ENCODE measurements at places on chromosomes 16 and 17.

- no peak overlapping the region for H3K4me3 ChIP-seq
- no peak for DNase-seq
- H3K27ac ChIP-seq, result no peak overlapping the region
- H3K36me3 ChIP-seq, result no peaks in the 10 kb centered on the region
- H3K4me1 ChIP-seq, result peaks cover 32% of the 10 kb centered on the region
These were observed 159.9 kb downstream of the AXIN2 start for GRCh38 chr17:65401561-65401960.

GRCh38 chr16:35626041-35626440 is 2166.6 kb downstream of the TP53TG3F start:
- no peak overlapping the region for H3K4me3 ChIP-seq
- H3K36me3 ChIP-seq, result no peaks in the 10 kb centered on the region
- no peak for DNase-seq
- H3K27ac ChIP-seq, result no peak overlapping the region
- no peaks in the 10 kb centered on the region for H3K27me3 ChIP-seq

DNA sequence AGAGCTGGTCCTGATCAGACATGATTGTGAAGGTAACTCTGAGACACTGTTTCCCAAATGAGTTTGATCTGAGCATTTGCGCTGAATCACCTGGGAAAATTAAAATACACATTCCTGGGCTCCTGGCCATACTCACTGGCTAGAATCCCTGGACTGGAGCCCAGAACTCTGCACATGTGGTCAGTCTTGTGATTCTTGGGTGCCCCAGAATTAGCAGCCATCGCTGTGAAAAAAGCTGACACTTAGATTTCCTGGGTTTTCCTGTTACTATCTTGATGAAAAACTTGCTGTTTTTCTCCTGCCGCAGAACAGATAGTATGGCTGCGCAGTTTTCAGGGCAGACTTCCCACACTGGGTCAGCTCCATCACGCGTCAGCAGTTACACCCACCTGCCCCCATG is 24.6 kb downstream of the NECAB2 start:
- no peak overlapping the region for H3K4me3 ChIP-seq
- H3K27ac ChIP-seq, result peak overlapping the region; percentile 66
- no peaks in the 10 kb centered on the region for H3K36me3 ChIP-seq
- peaks cover 56% of the 10 kb centered on the region for H3K4me1 ChIP-seq
- DNase-seq, result no peak

GRCh38 chr16:85573696-85574641 is 39.2 kb upstream of the GSE1 start:
- H3K27me3 ChIP-seq, result peaks cover 21% of the 10 kb centered on the region
- H3K4me3 ChIP-seq, result no peak overlapping the region
- peak overlapping the region; percentile 75 for H3K27ac ChIP-seq
- H3K36me3 ChIP-seq, result peaks cover 7% of the 10 kb centered on the region

DNA sequence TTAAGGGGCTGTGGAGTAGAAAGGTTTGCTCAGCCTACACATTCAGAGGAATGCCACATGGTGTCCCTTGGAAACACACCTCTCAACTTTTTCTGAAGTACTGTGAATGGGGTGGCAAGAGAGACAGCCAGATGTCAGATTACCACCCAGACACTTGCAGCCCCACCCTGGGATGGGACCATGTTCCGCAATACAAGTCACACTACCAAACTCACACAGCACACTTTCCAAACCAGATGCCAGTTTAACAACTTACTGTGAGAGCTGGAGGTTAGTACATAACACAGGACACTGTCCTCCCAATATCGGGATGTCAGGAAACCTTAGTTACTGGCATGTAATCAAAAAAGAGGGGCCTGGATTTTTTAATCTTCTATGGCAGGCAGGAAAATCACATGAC is 7.9 kb downstream of the USP7 start:
- no peaks in the 10 kb centered on the region for H3K36me3 ChIP-seq
- H3K4me1 ChIP-seq, result peaks cover 84% of the 10 kb centered on the region
- DNase-seq, result no peak

GRCh38 chr16:49469311-49469670 is 95.7 kb downstream of the C16orf78 start:
- DNase-seq, result no peak
- no peak overlapping the region for H3K27ac ChIP-seq
- peaks cover 39% of the 10 kb centered on the region for H3K27me3 ChIP-seq
- H3K36me3 ChIP-seq, result no peaks in the 10 kb centered on the region
- H3K4me1 ChIP-seq, result peaks cover 24% of the 10 kb centered on the region

DNA sequence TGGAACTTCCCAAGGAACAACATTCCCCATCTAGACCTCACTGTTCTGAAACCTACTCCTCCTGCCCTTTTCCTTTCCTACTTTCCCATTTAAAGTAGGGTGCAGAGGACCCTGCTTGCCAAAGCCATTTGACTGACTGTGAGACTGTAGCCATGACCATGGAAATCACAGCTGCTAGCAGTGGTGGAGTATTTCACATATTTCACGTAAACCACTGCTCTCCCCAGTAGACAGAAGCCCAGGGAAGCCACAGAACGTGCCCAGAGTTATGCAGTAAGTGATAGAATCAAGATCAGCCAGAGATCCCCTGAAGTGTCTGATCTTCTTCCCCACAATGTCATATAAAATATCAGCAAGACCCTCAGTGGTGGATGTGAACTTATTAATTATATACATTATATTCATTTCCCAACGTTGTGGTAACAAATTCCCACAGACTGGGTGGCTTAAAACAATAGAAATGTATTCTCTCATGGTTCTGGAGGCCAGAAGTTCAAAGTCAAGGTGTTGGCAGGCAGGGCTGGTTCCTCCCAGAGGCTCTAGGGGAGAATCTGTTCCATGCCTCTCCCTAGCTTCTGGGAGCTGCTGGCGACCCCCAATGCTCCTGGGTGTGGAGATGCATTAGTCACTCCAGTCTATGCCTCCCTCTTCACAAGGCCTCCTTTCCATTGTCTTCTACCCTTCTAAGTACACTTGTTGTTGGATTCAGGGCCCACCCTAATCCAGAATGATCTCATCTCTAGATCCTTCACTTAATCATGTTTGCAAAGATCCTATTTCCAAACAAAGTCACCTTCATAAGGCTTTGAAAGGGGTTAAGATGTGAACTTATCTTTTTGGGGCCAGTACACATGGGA is 20.7 kb upstream of the PRM1 start:
- no peak overlapping the region for H3K27ac ChIP-seq
- no peaks in the 10 kb centered on the region for H3K36me3 ChIP-seq
- H3K4me1 ChIP-seq, result peaks cover 19% of the 10 kb centered on the region
- peaks cover 26% of the 10 kb centered on the region for H3K27me3 ChIP-seq

- no peak for DNase-seq
- peak overlapping the region; percentile 78 for H3K27ac ChIP-seq
- peaks cover 89% of the 10 kb centered on the region for H3K4me1 ChIP-seq
- no peaks in the 10 kb centered on the region for H3K27me3 ChIP-seq
- peaks cover 13% of the 10 kb centered on the region for H3K36me3 ChIP-seq
- peak overlapping the region; percentile 49 for H3K4me3 ChIP-seq
These were observed 5.3 kb downstream of the ST3GAL2 start for GRCh38 chr16:70433458-70434103.

- peaks cover 62% of the 10 kb centered on the region for H3K4me1 ChIP-seq
- H3K27ac ChIP-seq, result peak overlapping the region; percentile 97
- peak; percentile 44 for DNase-seq
- H3K36me3 ChIP-seq, result peaks cover 38% of the 10 kb centered on the region
These were observed 7.4 kb downstream of the ZNF750 start for GRCh38 chr17:82832411-82832810.

DNA sequence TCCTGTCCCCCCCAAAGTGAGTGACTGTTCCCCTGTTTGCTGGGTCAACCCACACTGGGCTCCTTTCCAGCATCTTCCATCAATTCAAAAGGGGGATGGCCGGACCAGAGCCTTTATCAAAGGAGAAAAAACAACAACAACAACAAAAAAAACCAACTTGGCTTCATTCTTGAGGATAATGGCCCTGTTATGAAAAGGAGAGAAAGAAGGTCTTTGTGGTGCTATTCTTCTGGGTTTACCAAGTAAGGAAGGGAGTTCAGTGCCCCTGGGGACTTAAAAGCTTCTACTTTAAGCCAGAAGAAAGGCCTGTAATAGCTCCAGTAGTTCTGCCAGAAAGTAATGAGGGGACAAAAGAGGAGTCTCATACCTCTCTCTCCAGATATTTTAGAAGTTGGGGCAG is 71.5 kb downstream of the RGS9 start:
- peaks cover 14% of the 10 kb centered on the region for H3K27me3 ChIP-seq
- H3K4me1 ChIP-seq, result no peaks in the 10 kb centered on the region
- DNase-seq, result no peak
- H3K4me3 ChIP-seq, result no peak overlapping the region
- H3K36me3 ChIP-seq, result no peaks in the 10 kb centered on the region

DNA sequence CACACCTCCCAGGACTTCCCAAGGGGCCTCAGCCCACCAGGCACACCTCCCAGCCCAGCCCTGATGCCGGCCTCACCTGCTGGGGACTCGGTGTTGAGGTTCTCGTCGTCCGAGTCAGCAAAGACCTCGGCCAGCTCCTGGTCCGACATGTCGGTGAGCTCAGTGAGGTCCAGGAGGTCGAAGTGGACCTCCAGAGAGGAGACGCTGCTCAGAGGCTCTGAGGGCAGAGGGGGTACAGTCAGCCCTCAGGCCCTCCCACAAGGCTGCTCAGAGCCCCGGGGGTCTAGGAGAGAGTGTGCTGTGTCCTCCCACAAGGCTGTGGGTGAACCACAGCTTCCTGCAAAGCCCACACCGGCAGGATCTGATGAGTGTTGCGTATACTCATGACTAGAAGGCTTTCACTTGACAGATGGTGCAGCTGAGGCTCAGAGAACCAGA is 10.5 kb downstream of the DBNDD1 start:
- no peaks in the 10 kb centered on the region for H3K27me3 ChIP-seq
- no peaks in the 10 kb centered on the region for H3K36me3 ChIP-seq
- H3K4me3 ChIP-seq, result no peak overlapping the region
- peaks cover 19% of the 10 kb centered on the region for H3K4me1 ChIP-seq
- no peak for DNase-seq

- H3K36me3 ChIP-seq, result peaks cover 6% of the 10 kb centered on the region
- no peak overlapping the region for H3K27ac ChIP-seq
- peaks cover 40% of the 10 kb centered on the region for H3K4me1 ChIP-seq
- H3K27me3 ChIP-seq, result peaks cover 100% of the 10 kb centered on the region
- H3K4me3 ChIP-seq, result peak overlapping the region; percentile 33
- peak; percentile 42 for DNase-seq
These were observed 5.2 kb upstream of the AATF start for GRCh38 chr17:36943250-36944191.

- DNase-seq, result no peak
- no peak overlapping the region for H3K4me3 ChIP-seq
- peak overlapping the region; percentile 32 for H3K27ac ChIP-seq
- no peaks in the 10 kb centered on the region for H3K36me3 ChIP-seq
- no peaks in the 10 kb centered on the region for H3K27me3 ChIP-seq
These were observed 26.2 kb downstream of the MPP2 start for GRCh38 chr17:43881181-43881580.

- no peak for DNase-seq
- peak overlapping the region; percentile 64 for H3K27ac ChIP-seq
- no peak overlapping the region for H3K4me3 ChIP-seq
- H3K4me1 ChIP-seq, result peaks cover 17% of the 10 kb centered on the region
- H3K36me3 ChIP-seq, result peaks cover 17% of the 10 kb centered on the region
- no peaks in the 10 kb centered on the region for H3K27me3 ChIP-seq
These were observed 9.8 kb downstream of the PSKH1 start for GRCh38 chr16:67902831-67903230.

- DNase-seq, result no peak
- H3K27ac ChIP-seq, result no peak overlapping the region
- peaks cover 36% of the 10 kb centered on the region for H3K4me1 ChIP-seq
- H3K27me3 ChIP-seq, result peaks cover 3% of the 10 kb centered on the region
These were observed 666.2 kb downstream of the TOX3 start for GRCh38 chr16:51880776-51881175.

DNA sequence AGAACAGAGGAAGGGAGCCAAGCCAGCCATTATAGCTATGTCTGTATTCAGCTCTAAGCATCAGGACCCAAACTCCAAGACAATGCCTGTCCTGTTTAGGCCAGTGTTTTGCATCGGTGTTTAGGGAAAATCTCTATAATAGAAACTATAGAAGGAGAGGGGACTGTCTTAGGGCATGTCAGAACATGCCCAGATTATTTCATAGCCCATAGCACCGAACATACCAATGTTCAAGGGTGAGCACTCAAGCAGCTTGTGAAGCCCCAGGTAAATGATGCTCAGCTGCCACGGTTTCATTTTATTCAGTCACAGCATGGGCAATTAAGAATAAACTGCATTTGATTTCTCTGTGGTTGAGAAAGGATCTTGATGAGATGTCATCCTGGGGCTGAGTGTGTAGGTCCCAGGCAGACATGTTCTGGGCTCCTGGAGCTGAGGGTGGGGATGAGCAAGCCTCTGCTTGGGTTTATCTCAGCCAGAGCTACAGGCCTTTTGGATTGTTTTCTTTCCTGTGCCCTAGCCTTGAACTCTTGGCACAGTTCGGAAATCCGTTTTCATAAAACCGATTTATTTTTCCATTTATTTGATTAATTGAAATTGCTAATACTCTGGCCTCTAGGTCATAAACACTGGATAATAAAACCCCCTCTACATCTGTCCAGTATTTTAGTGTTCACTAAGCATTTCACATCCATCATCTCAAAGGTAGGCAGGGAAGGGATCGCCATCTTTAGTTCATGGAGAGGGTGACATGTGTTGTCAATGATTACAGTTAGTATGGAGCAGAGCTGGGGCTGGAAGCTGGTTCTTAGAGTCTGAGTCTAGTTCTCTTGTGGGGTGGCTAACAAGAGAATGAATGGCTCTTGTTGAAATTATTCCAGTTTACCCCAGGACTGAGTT is 290.7 kb upstream of the ASIC2 start:
- H3K36me3 ChIP-seq, result no peaks in the 10 kb centered on the region
- DNase-seq, result no peak
- peaks cover 4% of the 10 kb centered on the region for H3K4me1 ChIP-seq
- no peak overlapping the region for H3K4me3 ChIP-seq

DNA sequence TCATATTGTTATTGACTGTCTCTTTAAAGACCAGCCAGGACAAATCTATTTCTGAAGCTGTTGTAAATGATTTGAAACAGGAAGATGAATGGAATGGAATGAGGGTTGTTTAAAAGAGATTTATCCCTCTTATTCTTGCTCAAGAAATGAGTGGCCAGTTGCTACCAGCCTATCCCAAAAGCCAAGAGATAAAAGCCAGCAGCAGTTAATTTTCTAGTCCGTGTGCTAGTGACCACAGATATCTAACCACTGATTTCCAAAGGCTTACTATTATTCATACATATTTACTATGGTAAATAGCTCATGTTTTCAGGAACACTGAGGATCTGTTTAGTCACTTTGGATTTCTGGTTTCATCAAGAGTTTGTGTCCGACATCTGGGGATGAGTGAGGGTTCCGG is 105.7 kb downstream of the CDH13 start:
- H3K27ac ChIP-seq, result no peak overlapping the region
- peaks cover 11% of the 10 kb centered on the region for H3K36me3 ChIP-seq
- H3K27me3 ChIP-seq, result peaks cover 3% of the 10 kb centered on the region
- no peak for DNase-seq
- H3K4me3 ChIP-seq, result no peak overlapping the region

DNA sequence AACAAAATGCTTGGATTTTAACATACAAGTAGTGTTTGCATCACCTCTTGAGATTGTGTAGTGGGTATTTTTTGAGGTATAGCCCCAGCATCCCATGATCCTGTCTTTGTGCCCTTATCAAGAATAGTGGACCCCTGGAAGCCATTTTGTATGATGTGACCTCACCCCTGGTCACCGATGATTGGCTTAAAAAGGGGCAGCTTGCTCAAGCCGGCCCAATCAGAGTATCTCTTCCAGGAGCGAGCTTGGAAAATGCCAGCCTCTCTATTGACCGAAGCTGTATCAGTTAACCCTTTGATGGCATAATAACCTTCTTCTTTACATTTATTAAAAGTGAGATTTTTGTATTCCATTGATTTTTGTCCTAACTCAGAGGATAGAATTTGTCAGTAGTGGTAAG is 55.5 kb upstream of the FAM20A start:
- H3K27me3 ChIP-seq, result peaks cover 15% of the 10 kb centered on the region
- no peak overlapping the region for H3K4me3 ChIP-seq
- DNase-seq, result no peak
- H3K36me3 ChIP-seq, result no peaks in the 10 kb centered on the region

Data from nephron progenitor cell (in vitro differentiated cells).